ENCODE measurements at places on chromosomes 3 and 15. TPM values are rescaled to one million over a fixed set of nuclear protein-coding genes. Genes with fewer than 3 reads are reported as not detected.

DNA sequence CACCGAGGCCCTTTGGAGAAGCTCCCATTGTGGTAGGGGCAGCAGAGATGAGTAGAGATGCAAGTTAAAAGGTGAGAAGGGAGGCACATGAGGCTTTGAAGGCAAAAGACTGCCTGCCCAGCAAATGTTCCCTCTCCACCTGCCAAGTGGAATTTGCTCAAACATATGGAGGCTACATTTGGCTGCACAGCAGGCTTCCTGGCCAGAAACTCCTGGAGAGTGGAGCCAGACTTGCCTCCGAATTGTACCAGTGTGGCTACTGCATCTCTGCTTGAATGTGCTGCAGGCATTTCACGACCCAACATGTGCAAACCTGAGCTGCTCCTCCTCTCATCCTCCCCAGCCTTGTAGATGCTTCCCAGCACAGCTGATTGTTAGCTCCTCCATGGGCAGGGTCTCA, 229.2 kb downstream of the ZNF621 start:
- no peak for DNase-seq

- no peak for DNase-seq
These were observed 1153.3 kb downstream of the ROBO1 start for GRCh38 chr3:78614486-78614885.

GRCh38 chr3:135556174-135556573, 409.4 kb upstream of the PPP2R3A start:
- no peak for DNase-seq

DNA sequence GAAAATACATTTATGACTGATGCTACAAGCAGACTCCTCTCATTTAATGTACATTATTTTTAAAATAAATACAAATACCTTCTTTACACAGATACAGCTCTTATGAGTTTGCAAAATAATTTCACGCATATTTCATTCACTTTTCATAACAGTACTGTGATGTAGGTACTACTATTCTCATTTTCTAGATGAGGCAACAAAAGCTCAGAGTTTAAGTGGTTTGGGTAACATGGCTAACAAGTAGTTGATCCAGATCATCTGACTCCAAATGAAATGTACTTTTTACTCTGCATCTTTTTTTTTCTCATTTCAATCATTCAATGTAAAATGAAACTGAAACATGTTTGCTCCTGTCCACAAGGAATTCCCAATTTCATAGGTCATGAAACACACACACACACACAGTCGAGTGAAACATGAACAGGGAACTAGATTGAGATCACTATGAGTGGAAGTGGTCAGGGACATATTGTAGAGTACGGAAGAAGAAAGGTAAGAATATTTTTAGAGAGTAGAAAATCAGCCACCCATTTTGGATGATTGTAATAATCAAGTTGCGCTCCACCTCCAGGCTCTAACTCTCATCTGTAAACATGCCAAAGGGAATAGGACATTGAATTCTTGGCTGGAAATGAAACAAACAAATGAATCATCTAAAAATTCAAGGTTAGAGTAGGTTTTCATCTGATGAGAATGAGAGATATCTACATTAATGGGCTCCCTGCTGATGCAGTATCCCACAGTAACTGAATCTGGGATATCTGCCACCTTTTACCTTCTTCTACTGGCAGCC, 92.4 kb downstream of the CLDN1 start:
- no peak for DNase-seq

Gene CCDC39
- total RNA-seq: 0.43 TPM

DNA sequence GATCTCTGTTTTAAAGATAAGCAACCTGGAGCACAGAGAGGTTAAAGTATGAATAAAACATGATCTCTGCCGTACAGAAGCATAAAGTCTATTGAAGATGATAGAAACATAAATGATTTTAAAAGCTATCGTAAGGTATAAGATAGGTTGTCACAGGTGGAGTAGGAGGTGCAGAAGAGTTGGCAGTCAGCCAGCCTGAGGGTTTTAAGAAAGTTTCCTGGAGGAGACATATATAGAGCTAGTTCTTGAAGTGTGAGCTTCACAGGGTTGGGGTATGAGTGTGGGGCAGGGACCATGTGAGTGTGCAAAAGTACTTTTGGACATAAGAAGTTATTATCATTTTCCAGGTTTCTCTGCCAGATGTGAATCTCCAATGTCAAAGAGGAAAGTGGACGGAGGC, 3.9 kb upstream of the FGF12 start:
- DNase-seq: no peak

Gene ADPRH
- 26.0 TPM for total RNA-seq

Gene OSBPL10
- 0.24 TPM for total RNA-seq

GRCh38 chr3:48678056-48678455, 7.7 kb downstream of the NCKIPSD start:
- DNase-seq: no peak

DNA sequence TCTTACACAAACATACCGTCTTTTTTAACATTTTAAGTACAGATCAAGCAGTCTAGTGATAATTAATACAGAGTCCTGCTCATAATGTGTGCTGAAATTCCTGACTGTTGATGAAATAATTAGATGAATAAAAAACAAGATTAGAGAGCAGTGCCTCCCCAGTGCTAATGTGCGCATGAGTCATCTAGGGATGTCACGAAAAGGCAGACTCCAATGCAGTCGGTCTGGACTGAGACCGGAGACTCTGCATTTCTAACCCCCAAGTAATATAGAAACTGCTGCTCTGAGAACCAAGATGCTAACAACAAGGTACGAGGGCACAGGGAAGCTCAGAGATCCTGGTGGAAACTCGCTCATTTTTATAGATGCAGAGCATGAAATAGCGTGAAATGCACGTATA, 61.4 kb downstream of the COL8A1 start:
- no peak for DNase-seq

Gene PLSCR2
- total RNA-seq: not detected

DNA sequence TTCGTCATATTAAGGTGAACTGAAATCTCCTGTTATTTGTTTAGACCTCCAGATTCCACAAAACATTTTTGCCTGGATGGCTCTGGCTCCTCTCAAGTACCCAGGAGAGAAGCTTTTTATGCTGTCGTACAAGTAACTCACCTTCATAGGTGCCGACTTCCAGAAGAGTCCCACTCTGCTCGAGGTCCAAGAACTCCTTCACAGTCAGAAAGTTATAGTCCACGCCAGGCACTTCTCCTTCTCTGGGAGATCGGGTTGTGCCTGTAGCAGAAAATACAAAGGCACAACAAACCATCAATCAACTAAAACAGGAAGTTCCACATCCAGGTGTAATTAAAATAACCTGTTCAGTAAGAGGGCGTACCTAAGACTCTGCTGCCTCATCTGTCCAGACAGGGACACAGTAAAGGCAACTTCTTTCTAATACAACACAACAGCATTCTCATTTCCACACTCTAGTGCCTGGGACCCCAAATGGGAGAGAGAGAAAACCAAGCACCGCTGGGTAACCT, 545.3 kb downstream of the MAGI1 start:
- DNase-seq: no peak

Gene SLC25A20
- total RNA-seq: 12.9 TPM

- peak; percentile 88 for DNase-seq
These were observed at the start of gene RNU6-1 for GRCh38 chr15:67839929-67840748. RNU6-1 (minus strand) TSS chr15:67840045.

Gene FSD2
- not detected for total RNA-seq

GRCh38 chr3:159987291-159987711, 1.3 kb upstream of the IL12A start:
- DNase-seq: no peak

Gene SATB1
- 0.72 TPM for total RNA-seq

DNA sequence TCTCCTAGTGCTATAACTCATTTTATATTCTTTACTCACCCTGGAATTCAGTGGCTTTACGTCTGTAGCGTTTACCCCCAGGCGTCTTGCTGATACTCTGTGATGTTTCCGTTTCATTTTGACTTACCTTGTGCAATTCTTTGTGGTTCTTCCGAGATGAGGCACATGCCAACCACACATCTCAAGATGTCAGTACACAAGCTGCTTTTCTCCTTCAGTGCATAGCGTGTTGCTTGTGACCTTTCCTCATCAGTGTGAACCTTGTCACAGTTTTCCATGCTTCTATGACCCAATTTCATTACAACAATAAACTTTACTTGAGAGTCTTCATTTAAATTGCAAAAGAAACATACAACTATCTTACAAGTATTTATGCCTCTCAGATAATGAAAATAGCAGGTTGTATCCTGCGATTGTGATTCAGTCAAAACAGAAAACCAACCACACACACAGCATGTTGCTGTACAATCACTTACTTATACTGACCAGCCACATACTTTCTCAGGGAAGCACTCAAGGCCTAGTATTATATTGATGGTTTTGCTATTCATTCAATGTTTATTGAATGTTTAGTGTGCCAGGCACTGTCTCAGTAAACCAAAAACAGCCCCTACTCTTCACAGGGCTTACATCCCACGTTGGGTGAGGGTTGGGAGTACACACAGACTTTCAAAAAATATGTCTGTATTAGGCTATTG, 4.6 kb upstream of the TBL1XR1 start:
- DNase-seq: peak; percentile 89

GRCh38 chr3:15610082-15610759, 8.7 kb downstream of the BTD start:
- DNase-seq: no peak

GRCh38 chr3:42905740-42906069, 237 bp upstream of the ZNF662 start:
- no peak for DNase-seq

DNA sequence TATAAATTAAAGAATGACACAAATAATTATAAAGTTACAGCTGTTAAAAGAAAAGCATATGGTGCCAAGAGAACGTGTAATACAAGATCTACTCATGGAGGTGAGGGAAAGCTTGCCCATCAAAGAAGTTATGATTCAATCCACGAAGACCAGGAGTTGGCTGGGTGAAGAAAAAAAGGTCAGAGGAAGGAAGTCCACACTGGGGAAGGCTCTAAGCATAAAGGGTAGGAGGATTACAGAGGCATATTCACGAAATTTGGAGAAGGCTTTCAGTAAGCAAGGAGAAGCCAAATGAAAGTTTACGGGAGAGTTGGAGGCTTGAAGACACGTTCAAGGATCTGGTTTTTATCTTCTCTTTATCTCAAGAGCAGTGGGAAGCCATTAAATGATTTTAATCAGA, 1.8 kb upstream of the TGFBR2 start:
- DNase-seq: no peak

Gene SH3GL3
- total RNA-seq: not detected

Gene HRH1
- total RNA-seq: not detected

Data from GM12878 (cell line).